ENCODE measurements at places on chromosomes 12 and 14.

- ATAC-seq, result no peak
Observed at GRCh38 chr12:53843545-53843944, 91.8 kb upstream of the CISTR start.

DNA sequence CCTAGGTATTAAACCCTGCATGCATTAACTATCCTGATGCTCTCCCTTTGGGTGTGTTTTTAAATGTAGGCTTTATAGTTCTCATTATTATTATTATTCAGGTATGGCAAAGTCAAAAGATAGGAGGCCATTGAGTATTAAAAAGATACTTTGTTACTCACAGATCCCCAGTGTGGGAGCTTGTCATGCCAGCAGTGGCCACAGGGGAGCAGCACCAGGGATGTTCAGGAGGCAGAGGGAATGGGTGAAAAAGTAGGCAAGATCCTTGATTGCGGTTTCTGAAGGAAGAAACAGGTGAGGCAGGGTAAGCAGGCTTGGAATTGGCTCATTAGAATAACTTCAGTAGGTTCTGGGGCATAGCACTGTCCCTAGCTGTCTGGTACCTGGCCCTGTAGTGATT is 382.2 kb downstream of the MED13L start:
- no peak for ATAC-seq

DNA sequence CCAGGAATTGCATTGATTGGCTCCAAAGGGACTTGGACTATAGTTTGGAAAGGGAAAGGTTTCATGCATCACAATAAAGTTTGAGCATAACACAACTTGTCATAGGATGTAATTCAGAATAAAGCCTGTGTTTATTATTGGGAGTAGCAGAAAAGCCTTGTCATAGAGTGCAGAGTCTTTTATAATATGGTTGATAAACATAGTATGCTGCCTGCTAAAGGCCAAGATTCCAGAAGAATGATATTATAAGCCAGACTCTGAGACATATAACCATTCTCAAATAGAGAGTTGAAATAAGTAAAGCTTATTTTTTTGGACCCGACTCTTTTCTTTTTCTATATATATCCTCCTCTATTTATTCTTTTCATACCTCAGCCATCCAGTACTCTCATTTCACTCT is 207.3 kb downstream of the LRIG3 start:
- ATAC-seq, result no peak

DNA sequence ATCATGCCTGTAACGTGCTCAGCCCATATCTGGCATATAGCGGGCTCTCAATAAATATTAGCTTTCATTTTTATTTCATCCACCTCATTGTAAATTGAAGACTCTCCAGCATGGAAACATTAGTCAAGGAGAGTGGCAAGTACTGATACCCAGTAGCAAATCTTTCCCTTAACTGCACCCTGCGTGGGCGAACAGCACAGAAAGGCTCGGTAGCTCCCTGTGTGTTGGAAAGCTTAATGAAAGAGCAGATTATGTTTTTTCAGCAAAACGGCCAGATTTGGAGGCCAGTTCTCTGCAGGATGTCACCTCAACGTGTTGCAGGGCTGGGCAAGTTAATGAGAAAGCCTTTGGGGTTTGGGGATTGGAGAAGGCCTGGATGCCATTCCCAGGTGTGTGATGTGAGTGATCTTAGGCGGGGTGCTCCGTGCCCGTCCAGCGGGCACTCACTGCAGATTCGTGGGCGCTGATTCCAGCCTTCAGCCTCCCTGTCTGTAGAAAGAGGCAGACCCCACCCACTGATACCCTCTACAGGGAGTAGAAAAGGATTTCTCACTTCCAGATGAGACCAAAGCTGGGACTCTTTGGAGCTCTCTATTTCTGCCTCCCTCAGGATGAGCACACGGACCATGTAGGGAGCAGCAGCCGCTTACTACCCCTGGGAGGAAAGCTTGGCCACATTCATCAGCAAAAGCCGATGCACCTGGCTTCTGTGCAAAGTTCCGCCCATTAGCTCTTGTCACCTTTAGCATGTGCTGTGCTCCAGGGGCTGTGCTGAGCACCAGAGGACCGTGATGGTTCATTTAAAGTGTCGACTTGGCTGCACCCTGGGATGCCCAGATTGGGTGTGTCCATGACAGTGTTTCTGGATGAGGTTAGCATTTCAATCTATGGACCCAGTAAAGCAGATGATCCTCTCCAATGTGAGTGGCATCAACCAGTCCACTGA is 29.1 kb downstream of the C14orf132 start:
- no peak for ATAC-seq

- ATAC-seq, result no peak
Observed at GRCh38 chr12:125467363-125467762, 402.1 kb downstream of the AACS start.

DNA sequence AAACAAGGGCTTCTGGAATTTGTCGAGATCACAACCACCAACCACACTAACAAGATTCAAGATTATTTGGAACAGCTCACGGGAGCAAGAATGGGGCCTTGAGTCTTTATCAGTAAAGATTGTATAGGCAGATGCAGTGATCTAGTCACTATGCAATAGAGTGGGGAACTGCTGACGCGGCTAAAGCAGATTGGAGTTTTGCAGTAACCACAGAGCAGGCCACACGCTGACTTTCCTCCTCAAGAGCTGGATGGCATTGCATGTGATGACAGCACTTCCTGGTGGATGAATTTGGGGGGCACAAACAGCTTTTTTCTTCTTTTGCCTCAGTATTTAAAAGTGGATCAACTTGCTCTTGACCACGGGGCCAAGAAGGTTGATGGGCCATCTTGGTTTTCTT is 46.0 kb downstream of the KCNK13 start:
- ATAC-seq, result no peak

DNA sequence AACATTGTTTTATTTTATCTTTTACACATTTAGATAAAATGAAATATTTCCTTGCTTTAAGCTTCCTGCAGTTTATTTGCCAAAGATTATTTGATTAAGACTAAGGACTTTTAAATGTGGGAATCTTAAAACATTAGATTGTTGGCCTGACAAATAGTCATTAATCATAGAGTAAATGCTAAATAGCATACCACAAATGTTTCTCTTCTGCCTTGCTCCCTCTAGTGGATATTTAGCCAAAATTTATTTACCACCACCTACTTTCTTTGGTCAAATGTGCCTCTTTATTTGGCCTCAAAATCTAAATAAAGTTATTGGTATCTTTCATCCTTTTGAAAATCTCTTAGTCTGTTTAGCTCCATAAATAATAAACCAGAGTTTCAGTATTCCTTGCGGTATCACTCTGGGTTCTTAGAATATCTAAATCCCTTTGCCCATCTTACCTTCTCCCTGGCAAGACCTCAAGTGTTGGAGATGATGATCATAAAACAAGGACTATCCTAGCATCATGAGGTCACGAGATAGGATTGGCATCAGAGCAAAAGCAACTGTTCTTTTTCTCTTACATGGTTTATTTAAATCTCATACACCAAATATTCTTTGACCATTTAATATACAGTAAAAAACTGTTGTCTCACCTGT is 150.6 kb upstream of the AEBP2 start:
- ATAC-seq, result no peak

- no peak for ATAC-seq
Observed at GRCh38 chr14:102878174-102878969, 44.1 kb upstream of the AMN start.

GRCh38 chr12:129305851-129306250 is 452.6 kb downstream of the GLT1D1 start:
- no peak for ATAC-seq

DNA sequence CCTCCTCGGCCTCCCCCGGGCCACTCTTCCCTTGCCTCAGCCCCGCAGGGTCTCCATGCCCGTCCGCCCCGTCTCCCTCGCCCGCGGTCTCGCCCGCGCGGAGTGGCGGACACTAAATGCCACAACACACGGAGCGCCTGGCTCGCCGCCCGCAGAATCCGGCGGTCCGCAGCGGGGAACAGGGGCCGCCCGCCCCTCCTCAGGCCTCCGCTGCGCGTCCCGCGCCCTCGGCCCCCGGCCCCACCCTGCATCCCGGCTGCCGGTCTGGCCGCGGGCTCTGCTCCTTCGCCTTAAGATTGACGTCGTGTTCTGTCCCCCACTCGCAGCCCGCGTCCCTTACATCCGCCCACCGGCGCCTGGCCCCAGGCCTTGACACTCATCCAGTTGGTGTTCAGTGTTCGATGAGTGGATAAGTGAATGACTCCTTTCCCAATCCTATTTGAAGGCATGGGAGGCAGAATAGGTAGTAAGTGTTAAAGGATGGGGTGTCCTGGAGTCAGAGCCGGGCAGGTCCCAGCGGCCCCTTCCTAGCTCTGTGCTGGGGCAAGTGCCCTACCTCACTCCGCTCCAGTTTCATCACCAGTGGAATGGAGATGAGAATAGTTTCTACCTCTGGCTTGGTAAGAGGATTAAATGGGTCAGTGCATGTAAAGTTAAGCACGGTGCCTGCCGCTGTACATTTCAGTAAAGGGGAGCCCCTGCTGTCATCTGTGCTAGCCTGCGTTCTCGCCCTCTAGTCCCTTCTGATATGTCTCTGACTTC is 622 bp downstream of the TECPR2 start:
- ATAC-seq, result peak; percentile 34

DNA sequence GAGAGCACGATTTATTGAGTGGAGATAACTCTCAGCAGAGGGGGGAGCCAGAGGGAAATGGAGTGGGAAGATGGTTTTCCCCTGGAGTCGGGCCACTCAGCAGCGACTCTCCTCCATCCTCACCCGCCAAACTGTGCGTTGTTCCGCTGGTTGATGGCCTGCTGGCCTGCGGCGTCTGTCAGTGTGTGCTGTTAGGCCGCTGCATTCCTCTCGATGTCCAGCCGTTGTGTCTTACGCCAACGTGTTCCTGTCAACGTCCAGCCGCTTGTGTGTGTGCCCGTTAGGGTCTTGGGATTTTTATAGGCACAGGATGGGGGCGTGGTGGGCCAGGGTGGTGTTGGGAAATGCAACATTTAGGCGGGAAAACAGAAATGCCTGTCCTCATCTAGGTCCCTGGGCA is 69.2 kb downstream of the PTPRQ start:
- ATAC-seq, result no peak

- no peak for ATAC-seq
Observed at GRCh38 chr12:96234591-96235483, 40.7 kb downstream of the ELK3 start.

- no peak for ATAC-seq
Observed at GRCh38 chr12:55922126-55922525, 5.6 kb downstream of the PYM1 start.

- ATAC-seq, result no peak
Observed at GRCh38 chr12:95611676-95612309, 60.5 kb upstream of the USP44 start.

Data from stimulated activated memory B cell treated with anti-CD40 and anti-IgM and Interleukin-4, amounts not matched to agents 10 μg/mL and 1 μg/mL and 100 μg/mL, for 72 hours (primary cell).